Left renal pelvis (tissue), 4 donors: ENCODE measurements at places on chromosomes 1 and 21.

GRCh38 chr1:3790500-3790923 is 5.8 kb downstream of the LRRC47 start:
- DNase-seq: no peak

DNA sequence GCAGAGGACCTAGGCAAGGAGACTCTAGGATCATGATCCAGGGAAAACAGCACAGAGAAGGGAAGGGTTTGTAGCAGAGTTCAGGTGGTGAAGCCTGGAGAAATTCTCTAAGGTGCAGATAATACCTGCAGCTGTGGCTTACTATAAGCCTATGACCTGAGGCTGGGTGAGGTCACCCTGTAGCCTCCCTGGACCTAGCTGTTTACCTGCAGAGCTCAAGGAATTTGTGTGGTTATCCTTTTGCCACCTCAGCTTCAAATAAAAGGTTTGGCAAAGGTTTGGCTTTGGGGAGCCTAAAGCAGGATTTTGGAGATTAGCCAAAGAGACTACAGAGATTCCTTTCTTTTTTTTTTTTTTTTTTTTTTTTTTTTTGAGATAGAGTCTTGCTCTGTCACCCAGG is 79.5 kb upstream of the ZNF648 start:
- no peak for DNase-seq

- DNase-seq: no peak
Measured at GRCh38 chr1:226978432-226979114, 38.5 kb downstream of the COQ8A start.

- DNase-seq: no peak
Measured at GRCh38 chr1:177656598-177656997, 313.3 kb downstream of the SEC16B start.

DNA sequence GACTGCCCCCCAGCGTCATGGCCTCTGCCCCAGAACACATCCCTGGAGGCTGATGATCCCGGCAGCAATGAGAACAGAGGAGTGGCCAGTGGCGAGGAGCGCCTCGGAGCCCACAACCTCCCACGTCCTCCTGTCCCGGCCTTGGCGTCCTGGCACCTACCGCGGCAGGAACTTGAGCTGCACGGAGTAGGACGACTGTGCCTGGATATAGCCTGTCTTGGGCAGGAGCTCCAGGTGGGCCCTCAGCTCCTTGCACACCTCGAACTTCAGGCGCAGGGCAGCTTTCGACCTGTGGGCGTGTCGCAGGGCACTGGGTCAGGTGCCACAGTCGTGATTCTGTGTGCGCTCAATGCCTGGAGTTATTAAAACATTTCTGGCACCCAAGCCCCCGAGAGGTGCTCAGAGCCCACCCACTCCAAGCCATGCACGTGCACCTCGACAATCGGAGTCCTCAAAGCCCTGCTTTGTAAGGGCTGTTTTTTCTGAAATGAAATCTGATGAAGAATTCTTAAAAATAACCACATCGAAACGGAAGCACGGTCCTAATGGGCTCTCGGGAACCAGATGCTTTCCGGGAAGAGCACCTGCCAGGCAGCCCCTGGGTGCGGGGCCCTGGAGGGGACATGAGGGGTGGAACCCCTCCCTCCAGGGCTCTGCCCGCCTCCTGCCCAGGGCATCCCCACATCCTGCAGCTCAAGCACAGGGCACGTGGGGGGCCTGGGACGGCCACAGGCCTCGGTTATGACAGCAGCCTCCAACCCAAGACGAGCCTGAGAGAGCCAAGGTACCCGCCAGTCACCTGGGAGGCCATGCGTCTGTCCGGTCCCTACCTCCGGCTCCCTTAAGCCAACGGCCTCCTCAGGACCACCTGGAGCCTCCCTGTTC is 23.0 kb upstream of the TMEM52 start:
- DNase-seq: no peak

GRCh38 chr1:95753382-95754016 is 519.5 kb downstream of the RWDD3 start:
- no peak for DNase-seq

GRCh38 chr1:11471473-11471872 is 7.5 kb upstream of the DISP3 start:
- no peak for DNase-seq

- no peak for DNase-seq
Measured at GRCh38 chr1:85268801-85269585, 7.4 kb downstream of the BCL10 start.

GRCh38 chr1:230268371-230269170 is 157.6 kb downstream of the PGBD5 start:
- DNase-seq: peak; percentile 49

GRCh38 chr1:156490401-156491032 is 10.1 kb downstream of the MEF2D start:
- no peak for DNase-seq

DNA sequence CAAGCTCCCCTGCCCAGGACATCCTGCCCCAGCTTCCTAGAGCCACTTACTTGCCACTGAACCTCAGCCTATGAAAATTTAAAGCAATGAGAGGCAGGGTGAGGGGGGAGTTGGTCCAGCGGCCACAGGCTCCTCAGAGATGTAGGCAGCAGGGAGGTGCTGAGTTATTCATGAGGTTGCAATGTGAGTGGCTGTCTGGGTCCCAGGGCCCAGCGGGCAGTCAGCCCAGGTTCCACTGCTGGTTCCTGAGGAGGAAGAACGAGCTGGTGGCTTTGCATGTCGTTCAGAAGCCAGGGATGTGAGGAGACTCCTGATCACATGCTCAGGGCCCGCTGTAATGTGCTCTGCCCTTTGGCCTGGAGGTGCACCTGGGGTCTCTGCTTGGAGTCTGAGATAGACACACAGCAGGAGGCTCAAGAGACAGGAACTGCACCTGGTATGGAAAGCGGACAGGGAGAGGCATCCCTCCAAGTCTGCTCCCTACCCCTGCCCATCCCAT is at the start of gene KNCN:
KNCN (minus strand) TSS at position 51 of the 499 bp plus-strand sequence. CDS start 432 bp downstream, outside the sequence.
- no peak for DNase-seq

GRCh38 chr1:40404670-40405462 is 31.3 kb downstream of the SMAP2 start:
- DNase-seq: peak; percentile 22

- DNase-seq: no peak
Measured at GRCh38 chr1:6247651-6248050, 3.7 kb downstream of the HES3 start.

DNA sequence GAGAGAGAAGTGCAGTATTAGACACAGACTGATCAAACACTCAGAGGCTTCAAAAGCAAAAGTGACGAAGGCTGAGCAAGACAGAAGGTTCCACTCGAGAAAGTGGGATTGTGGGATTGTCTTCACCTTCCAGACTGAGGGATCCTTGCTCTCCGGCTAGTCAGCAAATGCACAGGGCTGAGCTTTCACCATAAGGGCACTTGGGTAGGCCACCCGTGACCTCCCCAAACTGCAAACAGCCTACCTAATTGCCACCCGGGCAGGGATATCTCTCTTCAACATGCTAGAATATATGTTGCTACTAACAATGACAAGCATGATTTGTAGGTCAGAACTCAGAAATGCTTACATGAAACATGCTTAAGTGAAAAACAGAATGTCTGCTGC is 35.3 kb upstream of the RIPK4 start:
- DNase-seq: no peak
